ENCODE measurements at places on chromosomes 4 and X.

- DNase-seq, result no peak
These were observed 2.9 kb upstream of the NSD2 start for GRCh38 chr4:1868293-1868692.

GRCh38 chr4:184727430-184727829 lies 6.5 kb downstream of the CENPU start:
- DNase-seq, result no peak

- DNase-seq, result no peak
These were observed 36.7 kb upstream of the SORCS2 start for GRCh38 chr4:7155590-7156071.

DNA sequence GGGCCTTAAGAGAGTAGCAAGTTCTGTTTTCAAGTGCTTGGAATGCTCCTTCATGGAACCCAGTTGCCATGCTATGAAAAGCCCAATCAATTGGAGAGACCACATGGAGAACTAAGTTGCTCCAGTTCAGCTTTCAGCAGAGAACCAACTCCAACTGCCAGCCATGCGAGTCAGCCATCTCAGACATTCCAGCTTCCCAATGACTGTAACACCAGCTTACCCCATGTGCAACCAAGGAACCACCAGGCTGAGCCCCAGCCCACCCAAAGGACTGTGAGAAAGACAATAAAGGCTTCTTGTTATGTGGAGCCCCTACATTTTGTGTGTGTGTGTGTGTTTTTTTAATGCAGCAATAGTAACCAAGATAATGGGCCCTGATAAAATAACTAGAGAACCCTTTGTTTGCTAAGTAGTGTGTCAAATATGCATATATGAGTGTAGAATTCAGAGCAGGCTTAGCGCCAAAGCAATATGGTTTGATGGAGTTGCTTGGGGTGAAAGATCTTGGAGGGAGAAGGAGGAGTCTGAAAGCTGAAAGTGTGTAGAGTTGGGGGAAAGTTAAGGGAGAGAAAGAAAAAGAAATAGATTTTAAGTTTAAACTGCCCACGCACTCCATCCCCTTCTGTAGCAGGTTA lies 35.0 kb upstream of the CCKAR start:
- DNase-seq, result no peak

DNA sequence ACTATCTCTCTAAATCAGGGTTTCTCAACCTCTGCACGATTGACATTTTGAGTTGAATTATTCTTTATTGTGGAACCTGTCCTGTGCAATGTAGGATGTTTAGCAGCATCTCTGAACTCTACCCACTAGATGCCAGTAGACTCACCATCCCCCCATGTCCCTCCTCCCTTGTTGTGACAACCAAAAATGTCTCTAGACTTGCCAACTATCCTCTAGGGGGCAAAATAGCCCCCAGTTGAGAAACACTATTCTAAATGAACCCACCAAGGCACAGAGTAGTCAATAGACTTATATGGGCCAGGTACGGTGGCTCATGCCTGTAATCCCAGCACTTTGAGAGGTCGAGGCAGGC lies 49.1 kb upstream of the GAB1 start:
- no peak for DNase-seq

Measured in stimulated activated CD8-positive, alpha-beta memory T cell treated with anti-CD3 and anti-CD28 coated beads, Interleukin-7, amount 100 ng/mL, for 1 hour (primary cell).